ENCODE measurements at places on chromosomes 3 and 15.

DNA sequence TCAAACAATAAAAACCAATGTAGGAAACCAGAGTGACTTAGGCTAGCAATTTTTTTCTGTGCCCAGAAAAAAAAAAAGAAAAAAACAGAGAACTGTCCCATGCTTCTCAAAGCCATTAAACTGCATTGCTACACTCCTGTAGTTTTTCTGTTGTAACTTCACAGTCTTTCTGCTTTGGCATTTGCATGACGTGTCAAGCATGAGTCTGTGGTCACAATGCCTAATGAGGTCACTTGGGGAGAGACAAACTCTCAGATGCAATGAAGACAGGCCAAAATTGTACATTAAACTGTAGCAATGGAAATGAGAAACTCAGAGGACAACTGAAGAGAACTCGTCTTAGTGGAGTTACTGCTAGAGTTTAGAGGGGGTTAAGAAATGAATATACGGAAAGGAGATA is 30.8 kb downstream of the CCDC80 start:
- no peak for DNase-seq

GRCh38 chr3:33041909-33042308 is 55.0 kb downstream of the GLB1 start:
- no peak for DNase-seq

DNA sequence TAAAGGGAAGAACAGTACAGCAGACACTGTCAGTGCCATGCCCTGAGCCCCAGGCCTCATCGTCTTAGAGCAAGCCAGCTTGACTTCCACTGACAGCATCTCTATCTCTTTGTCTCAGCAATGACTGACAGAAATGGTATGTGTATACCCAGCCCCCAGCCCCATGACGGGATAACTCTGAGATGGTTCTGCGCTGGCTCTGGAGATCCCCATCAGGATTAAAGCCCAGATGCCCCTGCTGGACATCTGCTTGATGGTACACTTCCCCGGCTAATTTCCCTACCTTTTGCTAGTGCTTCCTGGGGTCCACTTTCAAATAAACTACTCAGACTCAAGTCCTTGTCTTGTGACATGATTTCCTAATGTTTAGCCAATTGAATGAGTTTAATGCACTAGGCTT is 7.6 kb downstream of the NMNAT3 start:
- DNase-seq = no peak

GRCh38 chr3:169344465-169344864 is 319.0 kb downstream of the MECOM start:
- no peak for DNase-seq

DNA sequence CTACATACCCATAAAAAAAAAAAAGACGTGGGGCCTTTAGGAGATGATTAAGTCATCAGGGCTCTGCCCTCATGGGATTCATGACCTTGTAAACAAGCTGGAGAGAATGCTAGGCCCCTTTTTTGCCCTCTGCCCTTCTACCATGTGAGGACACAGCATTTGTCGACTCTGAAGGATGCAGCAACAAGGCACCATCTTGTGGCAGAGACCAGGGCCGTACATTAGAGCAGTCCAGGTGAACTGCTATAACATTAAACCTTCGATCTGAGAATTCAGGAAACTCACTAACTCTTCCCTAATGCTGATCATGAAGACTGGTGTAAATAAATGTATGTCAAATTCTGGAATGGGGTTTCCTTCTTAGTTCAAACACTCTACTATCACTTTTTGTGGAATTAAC is 30.7 kb upstream of the SIAH2 start:
- DNase-seq = no peak

Measured in kidney capillary endothelial cell (primary cell).